GDM1 (cell line): ENCODE measurements at places on chromosomes 4 and X.

GRCh38 chr4:7902101-7902553, 37.5 kb downstream of the AFAP1 start:
- no peak for DNase-seq

- no peak for DNase-seq
These were observed 165.8 kb downstream of the GPC3 start for GRCh38 chrX:133819546-133819945.

DNA sequence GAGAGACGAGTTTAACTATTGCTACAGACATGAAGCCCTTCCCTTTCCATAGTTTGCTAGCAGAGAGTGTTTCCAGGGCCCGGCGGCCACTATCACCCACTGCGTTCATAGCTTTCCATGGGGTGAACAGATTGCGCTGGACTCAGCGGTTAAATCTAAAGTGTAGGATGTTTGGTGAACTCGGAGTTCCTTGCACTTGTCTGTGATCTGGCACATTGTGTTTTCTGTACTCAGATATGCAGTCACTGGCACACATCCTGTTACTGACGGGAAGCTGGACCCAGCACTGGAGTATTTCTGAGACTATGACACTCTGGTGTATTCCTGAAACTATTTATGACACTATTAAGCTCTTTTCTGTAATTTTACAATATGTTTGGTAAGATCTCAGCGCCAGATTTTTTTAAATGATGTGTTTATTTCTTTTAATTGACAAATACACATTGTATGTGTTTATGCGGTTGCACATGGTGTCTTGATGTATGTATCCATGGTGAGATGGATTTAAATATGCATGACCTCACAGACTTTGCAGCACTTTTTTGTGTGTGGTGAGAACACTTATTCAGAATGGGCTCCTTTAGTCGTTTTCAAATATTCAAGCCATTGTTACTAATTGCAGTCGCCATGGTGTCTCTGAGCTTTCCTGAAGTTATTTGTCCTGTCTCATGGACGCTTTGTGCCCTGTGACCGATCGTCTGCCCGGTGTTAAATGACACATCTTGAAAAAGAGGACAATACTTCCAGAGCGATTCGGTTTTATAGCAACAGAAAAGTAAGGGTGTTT, 14.1 kb downstream of the CD99 start:
- no peak for DNase-seq

DNA sequence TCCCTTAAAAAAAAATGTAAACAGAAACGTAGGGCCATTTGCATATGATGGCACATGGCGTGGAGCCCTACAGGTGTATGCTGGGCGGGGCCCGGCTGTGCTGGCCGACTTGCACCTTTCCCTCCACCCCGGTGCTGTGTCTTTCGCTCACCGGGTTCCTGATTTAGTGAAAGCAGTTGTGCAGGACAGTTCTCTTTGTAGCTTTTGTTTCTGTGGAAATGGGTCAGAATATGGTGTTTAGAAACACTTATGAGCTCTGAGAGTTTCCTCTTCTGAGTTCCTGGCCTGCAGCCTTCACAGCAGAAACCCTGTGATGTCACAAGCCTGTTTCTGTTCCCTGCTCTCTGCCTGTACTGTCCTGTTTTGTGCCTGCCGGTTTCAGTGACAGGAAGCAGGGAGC, 22.5 kb upstream of the MSANTD1 start:
- DNase-seq: no peak

DNA sequence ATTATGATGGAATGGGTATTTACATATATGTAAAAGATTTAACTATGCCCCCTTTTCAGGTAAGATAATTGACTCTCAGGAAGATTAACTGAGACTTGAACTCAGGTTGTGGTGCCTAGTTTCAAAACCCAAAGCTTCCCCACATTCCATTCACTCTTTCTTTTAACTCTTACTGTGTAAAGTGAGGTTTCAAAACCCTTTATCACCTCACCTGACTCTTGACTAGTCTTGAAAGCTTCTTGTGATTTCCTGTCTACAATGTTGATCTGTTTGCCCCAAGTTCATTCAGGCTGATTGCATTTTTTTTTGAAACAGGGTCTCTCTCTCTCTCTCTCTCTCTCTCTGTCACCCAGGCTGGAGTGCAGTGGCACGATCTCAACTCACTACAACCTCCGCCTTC, 40.5 kb upstream of the RAPGEF2 start:
- DNase-seq: no peak

- DNase-seq: no peak
These were observed 373.2 kb downstream of the BCOR start for GRCh38 chrX:39724544-39724943.

DNA sequence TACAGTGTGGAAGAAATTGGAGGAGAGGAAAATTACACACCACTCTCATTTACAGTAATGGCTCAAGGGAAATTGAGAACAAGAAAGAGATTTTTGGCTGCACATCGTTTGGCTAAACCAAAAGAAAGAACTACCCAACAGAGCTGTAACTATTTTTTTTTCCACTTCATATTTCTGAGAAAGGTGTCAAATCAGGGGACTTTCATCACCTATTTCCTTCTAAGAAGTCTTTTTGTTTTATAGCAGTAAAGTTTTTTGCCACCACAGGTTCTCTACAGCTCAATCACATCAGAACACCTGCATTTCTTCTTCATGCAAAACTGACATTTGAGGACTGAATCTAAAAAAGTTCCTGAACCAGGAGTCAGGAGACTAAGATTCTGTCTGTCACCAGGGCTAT, 57.5 kb upstream of the TNIP3 start:
- DNase-seq: no peak

- DNase-seq: no peak
These were observed 49.8 kb downstream of the GYG2 start for GRCh38 chrX:2878563-2878962.

- no peak for DNase-seq
These were observed 346.8 kb downstream of the RAB28 start for GRCh38 chr4:13137390-13137789.

GRCh38 chr4:143654571-143654970, 45.9 kb downstream of the FREM3 start:
- DNase-seq: no peak
